ENCODE measurements at places on chromosomes 12 and 14.

- no peak for DNase-seq
Measured at GRCh38 chr12:28824193-28824846, 324.8 kb upstream of the FAR2 start.

GRCh38 chr12:114779186-114779585 lies 95.2 kb upstream of the TBX3 start:
- no peak for DNase-seq

DNA sequence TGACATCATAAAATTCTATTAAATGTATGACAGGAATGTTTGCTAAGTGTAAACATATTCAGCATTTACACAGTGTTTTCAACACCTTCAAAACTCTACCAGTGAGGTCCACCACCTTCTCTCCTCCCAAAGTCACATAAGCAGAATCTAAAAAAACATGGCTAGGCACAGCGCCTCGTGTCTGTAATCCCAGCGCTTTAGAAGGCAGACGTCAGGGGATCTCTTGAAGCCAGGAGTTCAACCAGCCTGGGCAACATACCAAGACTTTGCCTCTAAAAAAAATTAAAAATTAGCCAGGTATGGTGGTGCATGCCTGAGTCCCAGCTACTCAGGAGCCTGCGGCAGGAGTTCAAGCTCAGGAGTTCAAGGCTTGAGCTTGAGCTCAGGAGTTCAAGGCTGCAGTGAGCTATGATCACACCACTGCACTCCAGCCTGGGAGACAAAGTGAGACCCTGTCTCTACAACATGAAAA lies 30.0 kb downstream of the NUMB start:
- DNase-seq, result no peak

- no peak for DNase-seq
Measured at GRCh38 chr12:65443038-65443437, 164.6 kb downstream of the MSRB3 start.

- DNase-seq, result no peak
Measured at GRCh38 chr14:49017447-49017846, 568.7 kb downstream of the RPS29 start.

GRCh38 chr14:23346693-23347405 lies 5.8 kb downstream of the SLC22A17 start:
- no peak for DNase-seq

DNA sequence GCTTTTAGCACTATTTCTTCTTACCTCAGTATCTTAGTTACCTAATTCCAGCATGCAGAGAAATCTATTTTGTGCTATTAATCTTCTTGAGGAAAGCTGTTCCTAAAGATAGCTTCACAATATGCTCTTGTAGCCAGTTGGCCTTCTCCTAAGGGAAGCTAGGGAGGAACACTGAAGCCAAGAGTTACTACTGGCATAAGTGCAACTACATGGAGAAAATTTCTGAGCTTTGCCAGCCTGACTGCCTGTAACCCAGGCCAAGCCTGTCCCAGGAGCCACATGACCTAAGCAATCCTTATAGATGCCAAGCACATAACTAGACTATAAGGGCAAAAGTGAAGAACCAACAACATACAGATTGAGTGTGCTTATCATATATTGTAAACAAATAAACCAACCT lies 890.2 kb downstream of the FLRT2 start:
- DNase-seq, result no peak

DNA sequence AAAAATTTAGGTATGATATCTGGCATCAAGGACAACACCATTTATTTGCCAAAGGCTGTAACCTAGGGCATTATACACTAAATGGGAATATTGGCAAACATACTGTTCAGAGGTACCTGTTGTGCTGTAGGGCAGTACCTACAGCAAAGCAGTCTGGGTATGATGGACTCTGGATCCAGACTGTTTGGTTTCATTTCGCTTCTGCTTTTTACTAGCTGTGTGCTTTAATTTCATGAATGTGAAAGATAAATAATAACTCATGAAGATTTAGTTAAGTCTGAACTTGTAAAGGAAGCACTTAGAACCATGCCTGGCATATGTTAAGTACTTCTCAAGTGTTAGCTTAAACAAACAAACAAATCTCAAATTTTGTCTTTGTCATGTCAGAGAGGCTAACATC lies 17.7 kb upstream of the SLC38A2 start:
- DNase-seq, result no peak

- no peak for DNase-seq
Measured at GRCh38 chr14:72850360-72850759, 43.5 kb downstream of the DPF3 start.

- no peak for DNase-seq
Measured at GRCh38 chr14:93818857-93819256, 30.6 kb upstream of the PRIMA1 start.

GRCh38 chr12:108348842-108349241 lies 9.7 kb upstream of the CMKLR1 start:
- DNase-seq, result no peak

DNA sequence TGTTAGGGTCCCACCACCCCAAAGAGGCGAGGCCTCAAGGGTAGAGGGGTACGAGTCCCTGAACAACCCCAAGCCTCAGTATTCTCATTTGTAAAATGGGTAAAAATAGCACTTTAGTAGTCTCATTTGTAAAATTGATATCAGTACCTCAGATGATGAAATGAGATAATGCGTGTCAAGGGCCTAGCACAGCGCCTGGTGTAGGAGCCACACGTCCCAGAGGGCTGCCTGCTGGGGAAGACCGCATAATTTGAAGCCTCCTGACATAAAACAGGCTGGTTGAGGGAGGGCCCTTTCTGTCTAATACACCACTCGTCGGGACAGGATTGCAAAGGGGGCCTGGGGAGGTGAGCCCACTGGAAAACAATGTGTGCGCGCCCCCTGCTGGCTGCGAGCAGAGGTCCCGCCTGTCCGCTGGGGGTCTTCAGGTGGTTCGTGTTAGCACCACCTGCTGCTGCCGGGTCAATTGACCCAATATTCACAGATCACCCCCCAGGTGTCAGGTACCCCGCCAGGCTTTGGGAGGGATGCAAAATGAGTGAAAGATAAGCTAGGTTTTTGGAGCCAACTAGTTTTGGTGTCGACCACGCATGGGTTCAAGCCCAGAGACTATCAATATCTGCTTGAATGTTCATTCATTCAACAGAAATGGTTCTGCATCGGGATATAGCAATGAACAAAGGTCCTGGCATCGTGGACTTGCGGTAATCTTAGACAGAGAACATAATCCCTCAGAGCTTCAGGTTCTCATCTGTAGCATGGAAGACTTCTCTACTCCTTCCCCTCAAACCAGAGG lies 24.7 kb upstream of the IRF2BPL start:
- no peak for DNase-seq

GRCh38 chr12:46110223-46110611 lies 119.8 kb upstream of the SCAF11 start:
- no peak for DNase-seq

GRCh38 chr14:64614805-64615391 lies 65.1 kb downstream of the PPP1R36 start:
- no peak for DNase-seq

DNA sequence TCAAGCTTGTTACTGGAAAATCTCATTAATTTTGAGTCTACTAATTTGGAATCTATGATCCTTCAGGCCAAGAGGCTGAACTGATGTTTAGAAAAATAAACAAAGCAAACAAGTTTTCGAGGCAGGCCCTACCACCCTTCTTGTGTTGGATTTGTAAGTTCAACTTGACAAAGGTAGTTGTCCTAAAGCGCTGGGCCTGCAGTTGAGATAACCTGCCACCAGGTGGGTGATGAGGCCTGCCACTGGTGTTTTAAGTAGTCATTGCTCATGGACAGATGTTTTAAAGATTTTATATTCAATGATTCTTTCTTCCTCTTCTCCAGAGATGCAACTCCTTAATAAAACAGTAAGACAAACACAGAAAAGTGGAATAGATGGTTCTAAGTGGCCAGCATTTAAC lies 19.4 kb downstream of the ACVRL1 start:
- no peak for DNase-seq

DNA sequence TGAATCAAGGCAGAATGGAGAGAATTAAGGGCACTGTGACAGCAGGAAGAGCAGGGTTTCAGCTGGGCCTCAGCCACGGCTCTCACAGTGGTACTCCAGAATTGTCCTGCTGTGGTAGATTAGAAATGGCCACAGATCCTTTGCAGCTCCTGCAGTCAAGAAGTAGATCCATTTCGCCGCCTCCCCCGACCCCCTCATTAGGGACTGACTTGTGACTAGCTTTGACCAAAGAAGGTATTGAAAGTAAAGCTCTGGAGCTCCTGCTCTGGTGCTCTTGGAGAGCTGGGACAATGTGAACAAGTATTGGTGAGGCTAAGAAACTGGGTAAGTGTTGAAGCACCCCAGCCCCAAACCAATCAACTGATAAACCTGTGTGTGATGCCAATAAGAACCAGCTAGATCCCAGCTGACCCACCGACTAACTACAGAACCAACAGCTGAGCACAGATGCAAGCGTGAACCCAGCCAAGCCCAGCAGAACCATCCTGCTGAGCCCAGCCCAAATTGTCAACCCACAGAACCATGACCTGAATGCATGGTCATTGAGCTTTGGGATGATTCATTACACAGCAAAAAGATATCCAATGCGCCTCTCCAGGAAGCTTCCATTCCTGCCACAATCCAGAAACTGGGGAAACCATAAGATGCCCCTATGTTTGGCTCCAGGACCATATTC lies 50.7 kb downstream of the JAG2 start:
- DNase-seq, result no peak

- DNase-seq, result no peak
Measured at GRCh38 chr14:23366426-23366921, 1.5 kb upstream of the EFS start.

DNA sequence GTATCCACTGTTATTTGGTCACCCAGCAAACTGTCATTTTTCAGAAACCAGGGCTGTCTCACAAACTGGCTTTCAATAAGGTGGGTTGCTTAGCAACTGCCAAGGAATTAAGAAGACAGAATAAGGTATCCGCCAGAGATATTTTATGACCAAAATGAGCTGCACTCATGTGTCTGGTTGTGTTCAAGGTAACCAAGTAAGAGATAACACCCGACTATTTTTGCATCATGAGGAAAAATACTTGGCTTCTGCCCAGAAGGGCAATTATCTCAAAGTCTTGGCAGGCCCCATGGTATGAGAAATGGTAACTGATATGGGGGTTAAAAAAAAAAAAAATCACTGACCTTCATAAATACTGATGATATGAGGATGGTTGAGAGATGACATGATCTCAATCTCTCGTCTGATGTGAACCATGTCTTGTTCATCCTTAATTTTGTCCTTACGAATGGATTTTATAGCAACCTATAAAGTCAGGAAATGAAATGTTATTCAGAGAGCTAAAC lies 32.6 kb downstream of the NUAK1 start:
- no peak for DNase-seq

DNA sequence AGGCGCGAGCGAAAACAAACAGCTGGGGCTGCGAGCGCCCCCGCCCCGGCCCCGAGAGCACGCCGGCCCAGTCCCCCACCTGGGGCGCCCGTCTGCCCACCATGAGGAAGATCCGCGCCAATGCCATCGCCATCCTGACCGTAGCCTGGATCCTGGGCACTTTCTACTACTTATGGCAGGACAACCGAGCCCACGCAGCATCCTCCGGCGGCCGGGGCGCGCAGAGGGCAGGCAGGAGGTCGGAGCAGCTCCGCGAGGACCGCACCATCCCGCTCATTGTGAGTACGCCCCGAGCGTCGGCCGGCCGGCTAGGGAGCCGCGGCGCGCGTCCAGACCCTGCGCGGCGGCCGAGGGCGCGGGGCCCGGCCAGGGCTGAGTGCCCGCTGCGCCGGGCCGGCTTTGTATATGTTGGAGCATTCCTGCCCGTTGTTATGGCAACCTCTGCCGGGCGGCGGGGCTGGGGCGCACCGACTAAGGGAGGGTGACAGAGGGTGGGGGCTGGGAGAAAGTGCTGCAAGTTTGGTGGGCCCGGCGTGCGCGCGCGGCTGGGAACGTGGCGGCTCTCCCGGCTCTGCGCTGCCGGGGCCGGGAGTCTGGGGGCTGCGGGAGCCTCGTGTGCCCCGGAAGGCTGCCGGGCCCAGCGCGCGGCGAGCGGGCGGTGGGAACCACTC lies 367 bp downstream of the GALNT16 start:
- no peak for DNase-seq

GRCh38 chr12:42030588-42030987 lies 114.1 kb downstream of the GXYLT1 start:
- no peak for DNase-seq

DNA sequence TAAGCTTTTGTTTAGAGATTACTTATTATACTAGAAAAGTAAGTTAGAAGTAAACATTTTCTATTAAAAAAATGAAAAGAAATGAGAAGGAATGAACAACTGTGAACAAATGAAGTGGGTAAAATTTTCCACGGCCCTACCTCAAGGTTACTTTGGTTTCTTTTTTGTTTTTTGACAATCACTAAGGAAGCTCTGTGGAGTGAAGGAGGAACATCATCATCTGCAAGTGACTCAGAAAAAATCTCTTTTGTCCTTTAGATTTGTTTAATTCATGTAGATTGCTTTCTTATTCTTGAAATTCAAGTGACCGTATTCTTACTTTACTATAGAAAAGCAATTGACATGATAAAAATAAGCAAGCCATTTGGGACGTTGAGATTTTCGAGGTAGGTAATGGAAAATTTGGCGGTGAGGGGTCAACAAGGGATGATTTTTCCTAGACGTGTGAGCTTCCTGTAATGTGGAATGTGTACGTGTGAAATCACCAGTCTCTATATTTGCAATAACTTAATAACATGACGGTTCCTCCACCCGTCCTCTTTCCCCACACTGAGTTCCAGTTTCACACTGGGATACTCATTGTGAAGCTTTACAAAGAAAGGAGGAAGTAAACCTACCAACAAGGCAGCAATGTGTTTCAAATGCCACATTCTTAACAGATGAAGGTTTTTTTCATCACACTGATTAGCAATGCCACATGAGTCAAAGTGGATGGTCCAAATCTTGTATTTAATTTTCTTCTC lies 62.3 kb upstream of the EGLN3 start:
- no peak for DNase-seq

GRCh38 chr12:59085690-59086089 lies 165.4 kb upstream of the LRIG3 start:
- no peak for DNase-seq

- DNase-seq, result no peak
Measured at GRCh38 chr12:14956024-14956891, 5.1 kb downstream of the ARHGDIB start.

DNA sequence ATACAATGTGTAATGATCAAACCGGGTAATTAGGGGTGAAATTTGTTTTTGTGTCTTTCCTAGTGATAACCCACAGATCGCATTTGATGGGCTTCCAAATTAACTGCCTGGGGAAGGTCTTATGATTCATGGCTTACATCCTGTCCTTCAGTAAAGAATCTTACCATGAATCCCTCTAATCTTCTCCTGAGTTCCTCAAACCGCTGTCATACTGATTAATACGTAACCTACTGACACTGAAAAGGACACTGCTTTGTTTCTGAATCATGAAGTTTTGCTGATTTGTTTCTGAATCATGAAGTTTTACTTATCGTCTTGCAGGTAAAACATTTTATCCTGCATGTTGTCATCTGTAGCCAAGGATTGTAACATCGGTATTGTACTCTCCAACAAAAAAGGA lies 52.0 kb upstream of the CRY1 start:
- no peak for DNase-seq
